Breast epithelium (tissue), 4 donors: ENCODE measurements at places on chromosomes 2 and 18.

DNA sequence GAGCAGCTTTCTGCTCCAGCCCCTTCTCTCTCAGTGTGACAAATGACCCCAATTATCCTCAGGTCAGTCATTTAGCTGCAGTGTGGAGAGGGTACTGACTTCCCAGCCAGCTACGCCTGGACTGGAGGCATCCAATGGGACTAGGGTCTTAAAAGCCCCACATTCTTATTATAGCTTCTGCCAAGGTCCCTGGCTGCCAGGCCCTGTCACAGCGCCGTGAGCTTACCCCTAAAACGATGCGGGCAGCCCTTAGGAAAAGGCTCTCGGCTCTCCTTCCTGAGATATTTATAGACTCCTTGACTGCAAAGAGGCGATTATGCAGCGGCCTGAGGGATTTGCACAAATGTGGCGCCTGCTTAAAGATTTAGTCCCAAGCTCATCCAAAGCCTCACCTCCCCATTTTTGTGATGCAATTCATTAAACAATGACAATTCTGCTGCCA is 69.2 kb upstream of the EDAR start:
- H3K27ac ChIP-seq: no peak overlapping the region
- H3K36me3 ChIP-seq: no peaks in the 10 kb centered on the region
- H3K4me3 ChIP-seq: no peak overlapping the region
- no peaks in the 10 kb centered on the region for H3K4me1 ChIP-seq
- DNase-seq: no peak

- no peak overlapping the region for H3K27ac ChIP-seq
- peak; percentile 61 for DNase-seq
- peak overlapping the region; percentile 74 for H3K4me3 ChIP-seq
- no peaks in the 10 kb centered on the region for H3K4me1 ChIP-seq
- H3K27me3 ChIP-seq: no peaks in the 10 kb centered on the region
These were observed 459 bp upstream of the EFR3B start for GRCh38 chr2:25041307-25041927.

- no peak overlapping the region for H3K4me3 ChIP-seq
- no peak for DNase-seq
- H3K27me3 ChIP-seq: no peaks in the 10 kb centered on the region
- H3K4me1 ChIP-seq: no peaks in the 10 kb centered on the region
- H3K27ac ChIP-seq: no peak overlapping the region
These were observed 76.3 kb downstream of the ARHGEF33 start for GRCh38 chr2:38966006-38966405.

GRCh38 chr2:150783896-150784295 is 296.4 kb upstream of the RND3 start:
- no peak overlapping the region for H3K4me3 ChIP-seq
- H3K36me3 ChIP-seq: no peaks in the 10 kb centered on the region
- H3K27ac ChIP-seq: no peak overlapping the region
- no peaks in the 10 kb centered on the region for H3K4me1 ChIP-seq
- no peak for DNase-seq
- no peaks in the 10 kb centered on the region for H3K27me3 ChIP-seq

DNA sequence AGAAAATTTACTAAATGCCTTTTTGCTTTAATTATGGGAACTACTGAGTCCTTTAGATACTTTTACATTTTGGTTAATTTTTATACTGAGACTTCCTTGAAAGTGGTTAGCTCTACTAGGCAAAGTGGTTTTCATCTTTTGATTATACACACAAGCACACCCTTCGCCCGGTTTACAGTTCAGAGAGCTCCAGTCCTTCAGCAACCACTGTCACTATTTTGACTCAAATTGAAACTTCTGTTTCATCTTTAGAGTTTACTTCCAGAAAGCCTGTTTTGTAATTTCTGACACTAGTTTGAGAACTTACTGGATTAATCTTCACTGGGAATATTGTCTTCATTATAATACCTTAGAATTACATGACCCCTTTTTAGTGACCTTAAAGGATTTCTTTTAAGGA is 140.3 kb upstream of the FOSL2 start:
- no peaks in the 10 kb centered on the region for H3K4me1 ChIP-seq
- no peak for DNase-seq
- H3K4me3 ChIP-seq: no peak overlapping the region
- no peaks in the 10 kb centered on the region for H3K27me3 ChIP-seq
- H3K27ac ChIP-seq: no peak overlapping the region

- H3K4me3 ChIP-seq: no peak overlapping the region
- H3K36me3 ChIP-seq: no peaks in the 10 kb centered on the region
- no peaks in the 10 kb centered on the region for H3K27me3 ChIP-seq
- DNase-seq: no peak
These were observed 1025.3 kb upstream of the NXPH2 start for GRCh38 chr2:139805441-139805840.

DNA sequence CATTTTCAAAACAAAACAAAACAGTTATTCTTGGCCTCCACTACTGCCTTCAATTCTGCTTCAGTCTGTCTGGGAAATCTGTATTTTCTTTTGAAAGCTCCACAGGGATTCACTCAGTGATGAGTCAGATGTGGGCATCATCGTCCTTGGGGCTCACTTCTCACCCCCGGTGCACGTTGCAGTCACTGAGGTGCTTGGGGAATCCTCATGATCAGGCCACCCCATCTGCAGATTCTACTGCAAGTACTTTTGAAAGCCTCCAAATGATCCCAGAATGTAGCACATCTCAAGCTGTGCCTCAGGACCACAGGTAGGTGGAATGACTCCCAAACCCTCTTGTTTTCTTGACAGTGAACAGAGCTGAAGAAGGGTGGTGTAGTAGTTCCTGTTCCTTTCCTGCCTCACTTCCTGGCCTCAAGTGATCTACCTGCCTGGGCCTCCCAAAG is 34.3 kb downstream of the LPIN2 start:
- H3K4me1 ChIP-seq: peaks cover 5% of the 10 kb centered on the region
- H3K27me3 ChIP-seq: no peaks in the 10 kb centered on the region
- H3K27ac ChIP-seq: peak overlapping the region; percentile 70
- H3K4me3 ChIP-seq: no peak overlapping the region
- H3K36me3 ChIP-seq: no peaks in the 10 kb centered on the region
- no peak for DNase-seq

DNA sequence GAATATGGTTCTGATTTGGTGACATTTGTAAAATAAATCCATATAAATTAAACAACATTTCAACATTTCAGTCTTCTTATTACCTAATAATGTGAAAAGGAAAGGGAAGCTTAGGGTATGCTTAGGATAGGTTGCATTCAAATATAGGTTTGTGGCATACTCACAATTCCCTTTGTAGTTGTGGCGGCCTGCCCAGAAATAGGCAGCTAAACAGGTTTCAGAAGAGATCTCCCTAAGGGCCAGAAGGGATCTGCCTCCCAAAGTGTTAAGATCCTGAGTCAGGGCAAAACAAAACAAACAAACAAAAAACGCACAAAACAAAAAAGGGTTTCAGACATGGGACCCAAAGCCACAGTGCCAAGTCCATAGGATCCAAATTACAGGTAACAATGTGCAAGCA is 41.4 kb upstream of the TCF7L1 start:
- no peaks in the 10 kb centered on the region for H3K36me3 ChIP-seq
- H3K27me3 ChIP-seq: no peaks in the 10 kb centered on the region
- H3K4me3 ChIP-seq: no peak overlapping the region
- H3K4me1 ChIP-seq: no peaks in the 10 kb centered on the region
- DNase-seq: peak; percentile 58
- H3K27ac ChIP-seq: no peak overlapping the region
